Stimulated activated CD4-positive, alpha-beta T cell treated with anti-CD3 and anti-CD28 coated beads, Interleukin-1b, Interleukin-23, amount 100 ng/mL, for 1 hour (primary cell): ENCODE measurements at places on chromosomes 4 and X.

DNA sequence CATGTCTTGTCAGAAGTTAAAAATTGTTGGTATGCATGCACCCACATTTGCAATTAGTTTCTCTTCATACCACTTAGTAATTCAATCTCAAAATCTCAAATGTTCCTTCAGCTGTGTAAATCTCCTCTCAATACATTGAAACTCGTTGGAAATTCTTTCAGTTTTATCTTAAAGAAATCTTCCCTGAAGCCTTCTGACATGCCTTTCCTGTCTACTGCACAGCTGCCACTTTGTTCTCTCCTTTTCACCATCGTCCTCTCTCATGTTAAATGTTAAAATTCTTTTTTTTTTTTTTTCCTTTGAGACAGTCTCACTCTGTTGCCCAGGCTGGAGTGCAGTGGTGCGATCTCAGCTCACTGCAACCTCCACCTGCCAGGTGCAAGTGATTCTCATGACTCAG is 30.9 kb downstream of the MCUB start:
- DNase-seq: no peak

GRCh38 chrX:4690521-4690920 is 977.1 kb upstream of the PRKX start:
- no peak for DNase-seq

DNA sequence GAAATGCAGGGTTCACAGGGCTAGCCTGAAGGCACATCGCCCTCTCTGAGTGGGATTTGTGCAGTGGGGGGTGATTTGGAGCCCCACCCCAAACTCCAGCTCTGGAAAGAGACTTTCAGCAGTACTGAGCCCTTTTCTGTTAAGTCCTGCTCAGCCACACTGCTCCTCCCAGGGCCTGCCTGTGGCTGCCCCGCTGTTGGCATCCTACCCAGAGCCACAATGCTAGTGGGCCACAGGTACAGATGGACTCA is 52.7 kb downstream of the CXorf49B start:
- no peak for DNase-seq

GRCh38 chrX:39725928-39726619 is 371.7 kb downstream of the BCOR start:
- DNase-seq: no peak

DNA sequence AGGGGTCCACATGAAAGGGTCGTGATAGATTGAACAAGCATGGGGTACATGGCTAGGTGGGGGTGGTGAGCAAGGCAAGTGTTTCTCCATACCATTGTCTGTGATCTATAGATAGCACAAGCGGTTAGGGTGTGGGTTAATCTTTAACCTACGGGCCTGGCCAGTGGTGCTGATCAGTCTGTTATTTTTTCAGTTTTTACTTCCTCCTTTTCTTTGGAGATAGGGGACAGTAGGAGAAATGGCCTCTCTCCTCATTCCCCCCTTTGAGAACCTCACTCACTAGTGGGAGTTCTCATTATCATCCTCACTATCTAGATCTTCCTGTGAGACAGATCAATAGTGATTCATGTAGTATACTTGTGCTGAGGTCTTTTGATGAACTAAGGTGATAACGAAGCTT is 16.2 kb upstream of the GPKOW start:
- no peak for DNase-seq

- DNase-seq: no peak
Measured at GRCh38 chr4:158302076-158302866, 92.0 kb downstream of the TMEM144 start.

- no peak for DNase-seq
Measured at GRCh38 chr4:73765296-73765695, 24.9 kb downstream of the CXCL8 start.

GRCh38 chr4:60259781-60260180 is 940.3 kb upstream of the ADGRL3 start:
- no peak for DNase-seq

DNA sequence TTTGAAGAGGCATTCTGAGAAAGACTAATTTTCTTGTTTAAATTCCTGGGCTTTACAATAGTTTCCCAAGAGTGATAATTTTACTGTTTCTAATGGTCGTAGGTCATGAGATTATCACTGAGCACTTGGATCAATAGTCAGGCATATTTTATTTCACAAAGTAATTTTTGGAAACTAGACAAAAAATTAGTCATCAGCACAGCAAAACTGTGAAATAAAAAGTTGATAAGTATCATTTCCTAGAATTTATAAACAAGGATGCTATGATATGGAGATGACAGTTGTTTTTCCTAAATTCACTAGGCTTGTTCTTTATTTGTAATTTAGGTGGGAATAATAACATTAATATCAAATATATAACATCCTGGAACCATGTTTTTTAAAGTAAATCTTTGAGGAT is 33.0 kb downstream of the SULT1B1 start:
- DNase-seq: no peak

DNA sequence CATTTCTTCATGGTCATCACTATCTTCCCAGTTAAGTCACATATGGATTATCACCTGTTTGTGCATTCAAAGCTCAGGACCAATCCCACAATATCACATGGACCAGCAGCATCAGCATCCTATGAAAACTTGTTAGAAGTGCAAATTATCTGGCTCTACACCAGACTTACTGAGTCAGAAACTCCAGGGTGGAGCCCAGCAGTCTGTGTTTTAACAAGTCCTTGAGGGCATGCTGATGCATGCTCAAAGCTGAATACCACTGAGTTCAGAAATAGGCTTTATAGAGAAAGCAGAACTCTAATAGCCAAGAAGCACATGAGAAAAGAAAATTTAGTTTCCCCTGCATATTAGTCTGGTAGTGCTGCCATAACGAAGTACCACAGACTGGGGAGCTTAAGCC is 62.4 kb upstream of the GABRQ start:
- no peak for DNase-seq

DNA sequence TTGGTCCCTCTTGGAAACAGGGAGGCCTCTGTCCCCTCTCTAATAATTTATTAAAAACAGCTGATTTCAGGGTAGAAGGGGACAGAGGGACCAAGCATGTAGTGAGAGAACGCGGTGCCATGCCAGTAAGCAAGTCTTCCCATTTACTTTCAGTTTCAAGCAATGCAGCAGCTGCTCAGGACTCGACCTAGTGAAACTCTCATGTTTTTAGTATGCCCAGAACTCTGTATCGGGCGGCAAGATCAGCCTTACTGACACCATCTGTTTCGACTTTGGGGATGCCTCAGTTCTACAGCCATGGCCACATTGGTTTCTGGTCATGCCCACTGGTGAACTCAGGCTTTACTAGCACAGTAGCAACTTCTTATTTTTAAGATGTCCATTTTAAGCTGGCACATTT is 40.6 kb downstream of the ZNF81 start:
- no peak for DNase-seq

DNA sequence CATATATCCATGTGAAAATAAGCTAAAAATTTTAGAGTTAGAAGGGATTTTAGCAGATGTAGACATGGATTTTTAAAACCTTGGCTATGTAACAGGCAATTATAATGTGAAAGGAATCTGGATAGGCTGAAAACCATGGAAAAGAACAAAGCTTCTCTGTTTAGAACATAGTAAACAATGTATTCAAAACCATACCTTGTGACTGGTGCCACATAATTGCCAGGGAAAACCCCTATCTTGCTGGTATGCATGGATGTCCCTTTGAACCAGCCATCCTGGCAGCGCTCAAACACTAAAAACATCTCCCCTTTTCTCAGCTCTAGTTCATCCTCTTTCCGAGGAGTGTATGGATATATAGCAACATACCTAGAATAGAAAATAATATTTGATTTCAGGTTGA is 110.6 kb upstream of the CBR4 start:
- DNase-seq: no peak

DNA sequence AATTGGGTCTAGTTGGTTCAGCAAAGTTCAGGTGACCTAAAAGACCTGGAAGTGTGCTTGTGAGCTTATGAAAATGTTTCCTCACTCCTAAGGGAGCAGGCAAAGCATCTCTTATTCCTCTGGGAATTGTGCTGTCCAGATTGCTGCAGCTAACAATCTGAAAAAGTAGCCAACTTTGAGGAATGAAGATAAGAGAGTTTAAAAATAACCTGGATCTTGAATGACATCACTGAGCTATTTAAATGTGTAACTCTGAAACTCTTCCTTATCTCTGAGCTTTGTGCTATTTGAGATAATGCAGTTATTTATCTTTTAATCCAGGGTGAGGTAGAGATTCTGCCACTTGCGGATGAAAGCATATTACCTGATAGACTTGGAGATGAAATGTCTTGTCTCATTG is 384.8 kb downstream of the PPP4R3C start:
- DNase-seq: no peak

DNA sequence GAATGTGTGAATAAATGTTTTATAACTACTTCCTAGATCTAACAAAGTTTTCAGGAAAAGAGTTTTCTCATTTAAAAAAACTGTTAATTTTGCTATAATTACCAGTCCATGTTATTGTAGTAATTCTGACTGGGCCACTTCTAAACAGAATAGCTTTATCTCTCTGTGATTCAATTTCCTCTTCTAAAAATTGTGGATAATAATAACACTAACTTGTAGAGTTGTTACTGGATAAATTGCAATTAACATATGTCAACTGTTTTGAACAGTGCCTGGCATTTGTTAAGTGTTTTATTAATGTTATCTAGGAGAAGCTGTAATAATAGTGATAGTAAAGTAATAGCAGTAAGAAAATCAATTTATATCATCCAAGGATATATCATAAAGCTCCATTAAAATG is 162.3 kb downstream of the BTC start:
- DNase-seq: no peak

- no peak for DNase-seq
Measured at GRCh38 chr4:42710329-42710728, 53.4 kb upstream of the ATP8A1 start.

DNA sequence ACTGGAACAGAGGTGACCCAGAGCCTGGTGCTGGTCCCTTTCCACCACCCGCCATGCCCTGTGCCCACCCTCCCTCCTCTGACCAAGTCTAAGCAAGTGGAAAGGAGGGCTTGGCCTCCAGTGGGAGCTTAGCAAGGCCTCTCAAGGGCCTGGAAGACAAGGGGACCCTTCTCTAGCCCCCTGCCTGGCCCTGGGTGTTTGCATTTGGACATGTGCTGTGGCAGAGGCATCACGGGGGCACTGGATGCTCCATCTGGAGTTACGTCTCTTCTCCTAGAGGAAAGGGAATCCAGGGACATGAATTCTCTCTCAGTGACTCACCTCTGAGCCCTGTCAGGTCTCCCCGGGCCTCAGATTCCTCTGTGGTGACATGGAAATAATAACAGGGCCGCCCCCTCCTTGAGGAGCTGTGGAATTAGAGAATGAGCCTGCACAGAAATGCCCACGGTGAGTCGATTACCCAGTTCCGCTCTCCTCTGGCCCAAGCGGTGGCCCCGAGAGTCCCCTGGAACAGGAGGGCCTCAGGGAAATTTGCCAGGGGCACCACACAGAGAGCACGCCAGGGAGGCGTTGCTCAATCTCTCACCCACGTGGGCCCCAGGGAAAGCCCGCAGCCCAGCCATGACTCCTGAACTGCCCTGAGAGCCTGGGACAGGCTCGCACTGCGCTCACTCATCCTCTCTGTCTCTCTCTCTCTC is 189.6 kb downstream of the BCOR start:
- DNase-seq: no peak

GRCh38 chr4:91198951-91199350 is 1071.8 kb downstream of the CCSER1 start:
- no peak for DNase-seq

DNA sequence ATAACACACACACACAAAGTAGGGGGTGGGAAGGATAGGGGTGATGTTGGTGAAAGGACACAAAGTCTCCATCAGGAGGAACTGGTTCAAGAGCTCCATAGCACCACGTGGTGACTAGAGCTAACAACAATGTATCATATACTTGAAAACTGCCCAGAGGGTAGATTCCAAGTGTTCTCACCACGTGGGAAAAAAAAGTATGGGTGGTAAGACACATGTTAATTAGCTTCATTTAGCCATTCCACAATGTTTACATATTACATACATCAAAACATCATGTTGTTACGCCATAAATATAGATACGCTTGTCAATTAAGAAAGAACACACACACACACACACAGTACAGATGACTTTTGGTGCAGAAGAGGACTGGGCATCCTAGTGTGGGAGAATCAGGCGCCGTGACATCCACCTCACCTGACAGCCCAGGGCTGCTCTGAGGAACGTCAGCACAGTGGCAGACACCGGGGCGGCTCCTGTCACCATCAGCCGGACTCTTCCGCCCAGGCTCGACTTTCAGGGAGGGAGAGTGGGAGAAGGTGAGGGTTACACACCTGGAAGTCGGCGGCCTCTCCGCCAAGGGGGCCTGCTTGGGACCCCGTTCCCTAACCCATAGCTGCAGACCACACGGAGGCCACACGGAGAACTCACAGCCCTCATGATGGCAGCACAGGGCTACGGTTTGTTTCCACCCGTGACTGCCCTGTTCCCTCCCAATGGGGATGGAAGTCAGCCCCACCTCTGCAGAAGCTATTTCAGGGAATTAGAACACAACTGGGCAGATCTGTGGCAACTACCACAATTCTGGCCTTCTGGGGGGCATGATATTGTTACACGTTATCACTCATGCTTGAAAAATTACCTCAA is 31.8 kb upstream of the CENPU start:
- no peak for DNase-seq

DNA sequence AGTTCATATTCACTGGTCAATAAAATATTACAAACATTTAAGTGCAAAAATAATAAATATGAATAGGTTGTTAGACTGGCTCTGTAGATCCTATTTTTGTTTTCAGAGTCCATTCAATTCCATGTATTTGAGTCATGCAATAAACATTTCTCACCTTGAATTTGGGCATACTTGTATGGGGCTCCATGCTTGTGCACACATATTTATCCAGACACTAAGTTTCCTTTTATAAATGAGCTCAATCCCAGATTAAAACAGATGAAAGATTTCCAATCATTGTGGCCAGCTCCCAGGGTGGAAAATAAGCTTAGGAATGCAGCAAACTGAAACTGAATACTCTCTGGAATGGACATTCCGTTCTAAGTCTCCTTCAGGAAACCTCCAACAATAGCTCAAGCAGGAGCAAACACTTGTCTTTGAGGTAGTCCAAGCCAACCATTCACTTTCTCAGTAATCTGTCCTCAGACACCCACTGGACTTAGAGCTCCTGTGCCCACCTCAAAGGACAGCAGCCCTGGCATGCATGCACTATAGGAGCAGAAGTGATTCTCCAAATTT is 16.4 kb downstream of the DMD start:
- no peak for DNase-seq
